T follicular helper cell (primary cell): ENCODE measurements at places on chromosomes 4 and X.

- DNase-seq = no peak
Observed at GRCh38 chrX:12174358-12174757, 36.1 kb downstream of the FRMPD4 start.

DNA sequence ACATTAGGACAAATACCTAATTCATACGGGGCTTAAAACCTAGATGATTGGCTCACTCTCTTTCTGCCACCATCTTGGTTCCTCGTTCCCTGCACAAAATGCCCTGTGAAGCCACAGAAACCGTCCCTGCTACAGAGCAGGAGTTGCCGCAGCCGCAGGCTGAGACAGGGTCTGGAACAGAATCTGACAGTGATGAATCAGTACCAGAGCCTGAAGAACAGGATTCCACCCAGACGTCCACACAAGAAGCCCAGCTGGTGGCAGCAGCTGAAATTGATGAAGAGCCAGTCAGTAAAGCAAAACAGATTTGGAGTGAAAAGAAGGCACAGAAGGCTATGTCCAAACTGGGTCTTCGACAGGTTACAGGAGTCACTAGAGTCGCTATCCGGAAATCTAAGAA is 34.3 kb downstream of the TRIM61 start:
- no peak for DNase-seq

DNA sequence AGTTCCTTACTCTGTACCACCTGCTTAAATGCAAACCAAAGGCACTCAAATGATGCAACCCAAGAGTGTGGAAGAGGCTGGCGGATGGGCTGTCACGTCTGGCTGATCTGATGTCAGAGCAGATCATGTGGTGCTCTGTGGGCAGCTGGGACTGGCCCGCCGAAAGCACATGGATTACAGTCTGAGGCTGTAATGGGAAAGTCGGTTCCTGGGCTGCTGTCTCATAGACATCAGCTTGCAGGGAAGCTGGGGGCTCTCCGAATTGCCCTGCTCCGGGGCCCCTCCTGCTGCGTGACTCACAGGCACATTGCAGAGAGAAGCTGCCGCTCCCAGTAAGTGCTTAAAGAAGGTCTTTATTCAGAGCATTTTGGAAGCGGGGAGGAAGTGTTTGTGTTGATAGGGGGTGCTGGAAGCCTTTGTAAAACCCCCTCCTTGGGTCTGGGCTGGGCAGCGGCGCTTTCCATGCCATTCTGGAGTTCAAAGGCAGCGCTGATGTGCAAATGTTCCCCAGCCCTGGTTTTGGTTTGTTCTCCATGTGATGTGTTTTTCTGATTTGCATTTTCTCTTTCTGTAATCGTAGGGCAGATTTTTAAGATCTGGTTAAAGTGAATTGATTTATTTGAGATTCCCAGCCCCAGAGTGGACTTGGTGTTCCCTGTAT is 181.1 kb downstream of the LARP7 start:
- DNase-seq = no peak

GRCh38 chr4:132063829-132064228 is 1085.3 kb upstream of the PCDH10 start:
- no peak for DNase-seq

- no peak for DNase-seq
Observed at GRCh38 chr4:112127803-112128202, 17.5 kb upstream of the FAM241A start.

DNA sequence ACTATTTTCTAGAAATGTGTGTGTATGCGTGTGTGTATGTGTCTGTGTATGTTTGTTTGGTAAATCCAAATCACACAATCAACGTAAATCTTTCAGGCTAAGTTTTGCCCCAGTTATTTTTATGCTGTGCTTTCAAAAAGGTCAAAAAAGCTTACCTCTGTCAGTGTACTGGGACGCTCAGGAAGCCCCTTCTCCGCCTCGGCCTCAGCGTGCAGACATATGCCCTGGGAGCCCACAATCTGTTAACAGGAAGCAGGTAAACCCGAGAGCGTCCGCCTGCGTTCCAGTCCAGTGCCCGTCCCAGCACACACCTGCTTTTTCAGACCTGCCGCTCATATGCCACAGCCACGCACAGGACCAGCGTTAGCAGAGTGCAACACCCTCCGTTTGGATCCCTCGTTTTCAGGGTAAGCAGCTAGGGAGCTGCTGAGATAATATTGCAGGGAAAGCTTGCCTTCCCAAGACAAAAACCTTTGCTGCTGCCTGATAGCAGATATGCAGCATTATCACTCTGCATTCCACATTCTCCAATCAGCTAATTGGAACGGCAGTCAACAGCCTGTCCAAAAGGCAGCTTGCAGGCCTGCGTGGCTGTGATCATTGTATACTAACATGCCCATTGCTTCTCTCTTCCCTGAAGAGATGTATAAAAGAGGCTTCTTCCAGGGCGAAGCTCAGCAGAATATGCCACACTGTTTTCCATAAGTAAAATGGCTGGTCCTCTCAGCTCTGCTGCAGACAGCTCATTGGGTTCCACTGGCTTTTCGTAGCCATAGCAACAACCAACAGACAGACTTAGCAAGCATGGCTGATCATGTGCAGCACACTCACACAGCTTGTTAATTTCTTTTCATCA is at the start of gene SORBS2:
TSS of gene SORBS2 (minus strand) at position 686 of the 856 bp plus-strand sequence. CDS start 121,623 bp downstream, outside the sequence.
- DNase-seq = no peak

DNA sequence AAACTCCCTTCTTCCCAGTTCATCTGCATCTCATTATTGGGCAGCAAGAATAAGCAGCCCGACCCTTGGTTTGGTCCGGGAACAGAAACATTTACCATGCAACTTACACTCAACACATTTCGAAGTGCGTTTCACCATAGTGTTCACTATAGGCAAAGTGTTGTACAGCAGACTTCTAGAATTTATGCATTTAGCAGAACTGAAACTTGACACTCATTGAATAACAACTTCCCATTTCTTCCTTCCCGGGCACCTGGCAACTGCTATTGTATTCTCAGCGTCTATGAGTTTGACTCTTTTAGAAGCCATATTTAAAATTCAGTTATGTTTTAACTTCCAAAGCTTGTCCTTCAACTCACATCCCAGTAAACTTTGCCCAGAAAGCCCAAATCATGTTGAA is 840.6 kb downstream of the NLGN4X start:
- no peak for DNase-seq
